Smooth muscle cell of the coronary artery (primary cell): ENCODE measurements at places on chromosomes 12 and 14. TPM values are rescaled to one million over a fixed set of nuclear protein-coding genes. Genes with fewer than 3 reads are reported as not detected.

ABCC9 gene
- 1.3 and 21.8 TPM in 2 replicates for total RNA-seq

SLCO1B1 gene
- not detected in 2 replicates for total RNA-seq

SVOP gene
- total RNA-seq: not detected in 2 replicates

TM7SF3 gene
- total RNA-seq: 84.0 and 163 TPM in 2 replicates

CMTM5 gene
- not detected in 2 replicates for total RNA-seq

MIP gene
- total RNA-seq: not detected in 2 replicates

SCNN1A gene
- total RNA-seq: 0.12 and 0.15 TPM in 2 replicates

LTB4R gene
- 0.75 and 6.3 TPM in 2 replicates for total RNA-seq

ACAD10 gene
- total RNA-seq: 9.9 and 10.1 TPM in 2 replicates

NFATC4 gene
- 18.4 and 77.3 TPM in 2 replicates for total RNA-seq

KRT83 gene
- not detected in 2 replicates for total RNA-seq

KRT79 gene
- total RNA-seq: not detected in 2 replicates

ZNF219 gene
- total RNA-seq: 1.8 and 2.3 TPM in 2 replicates

TMEM132D gene
- not detected in 2 replicates for total RNA-seq

SERPINA3 gene
- total RNA-seq: 5.3 and 15.9 TPM in 2 replicates

SLC6A13 gene
- total RNA-seq: 0.12 and 0.38 TPM in 2 replicates

G2E3 gene
- 13.6 and 14.4 TPM in 2 replicates for total RNA-seq

FANCM gene
- total RNA-seq: 2.2 and 4.1 TPM in 2 replicates

RFX4 gene
- total RNA-seq: not detected in 2 replicates

C14orf39 gene
- not detected in 2 replicates for total RNA-seq

CPNE6 gene
- not detected in 2 replicates for total RNA-seq

HAL gene
- total RNA-seq: under 0.01 and 0.47 TPM in 2 replicates

RFLNA gene
- 0.35 and 6.8 TPM in 2 replicates for total RNA-seq

COX8C gene
- total RNA-seq: not detected in 2 replicates

NID2 gene
- total RNA-seq: 131 and 145 TPM in 2 replicates

INHBE gene
- 1.3 and 2.5 TPM in 2 replicates for total RNA-seq

CLEC9A gene
- not detected in 2 replicates for total RNA-seq

IL22 gene
- not detected in 2 replicates for total RNA-seq

JPH4 gene
- not detected in 2 replicates for total RNA-seq

MYF6 gene
- total RNA-seq: not detected in 2 replicates

DHH gene
- 0.08 TPM in 1 of 2 replicates, not detected in the other for total RNA-seq

CD4 gene
- 0.23 and 0.47 TPM in 2 replicates for total RNA-seq

LTBR gene
- total RNA-seq: 25.7 and 27.2 TPM in 2 replicates

PMEL gene
- 0.23 and 0.90 TPM in 2 replicates for total RNA-seq

SMOC1 gene
- total RNA-seq: 1.6 TPM in 1 of 2 replicates, not detected in the other

TRMT5 gene
- total RNA-seq: 9.0 and 10.9 TPM in 2 replicates

TGM1 gene
- 1.6 and 2.5 TPM in 2 replicates for total RNA-seq

PLXNC1 gene
- 1.1 and 19.5 TPM in 2 replicates for total RNA-seq

ADAMTS20 gene
- not detected in 2 replicates for total RNA-seq

TEAD4 gene
- total RNA-seq: 4.9 and 9.6 TPM in 2 replicates

CMA1 gene
- total RNA-seq: not detected in 2 replicates

KRT82 gene
- not detected in 2 replicates for total RNA-seq

B3GNT4 gene
- total RNA-seq: 0.08 TPM in 1 of 2 replicates, not detected in the other

MOAP1 gene
- total RNA-seq: 8.4 and 15.9 TPM in 2 replicates

RERG gene
- 0.08 TPM in 1 of 2 replicates, not detected in the other for total RNA-seq
